Activated CD8-positive, alpha-beta memory T cell treated with anti-CD3 and anti-CD28 coated beads, Interleukin-2, amount 10 ng/mL, durations not matched to agents 7 days and 5 days (primary cell): ENCODE measurements at places on chromosomes 3 and 15.

GRCh38 chr3:81451140-81451539 is 310.3 kb downstream of the GBE1 start:
- DNase-seq = no peak

GRCh38 chr3:120470870-120471269 is 20.1 kb upstream of the FSTL1 start:
- DNase-seq = no peak

DNA sequence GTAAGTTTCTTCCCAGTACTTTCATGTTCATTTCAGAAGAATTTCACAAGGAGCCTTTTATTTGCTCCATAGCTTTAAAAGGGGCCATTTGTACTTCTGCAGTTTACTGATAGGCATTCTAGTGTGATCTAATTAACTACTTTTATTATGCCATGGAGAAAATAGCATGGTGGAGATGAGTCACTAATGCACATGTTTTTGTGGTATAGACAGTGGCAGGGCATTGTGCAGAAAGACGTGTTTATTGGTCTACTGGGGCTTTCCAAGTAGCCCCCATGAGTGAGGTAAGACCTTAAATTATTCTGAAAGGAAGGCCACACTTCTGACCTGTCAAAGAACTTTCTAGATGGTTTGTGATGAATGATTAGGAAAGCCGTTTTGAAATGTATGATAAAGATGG is 810.0 kb upstream of the NR2F2 start:
- no peak for DNase-seq

GRCh38 chr15:41782371-41783282 is 8.3 kb downstream of the MAPKBP1 start:
- DNase-seq = no peak

- no peak for DNase-seq
These were observed 11.7 kb upstream of the SPATA12 start for GRCh38 chr3:57048728-57049127.

DNA sequence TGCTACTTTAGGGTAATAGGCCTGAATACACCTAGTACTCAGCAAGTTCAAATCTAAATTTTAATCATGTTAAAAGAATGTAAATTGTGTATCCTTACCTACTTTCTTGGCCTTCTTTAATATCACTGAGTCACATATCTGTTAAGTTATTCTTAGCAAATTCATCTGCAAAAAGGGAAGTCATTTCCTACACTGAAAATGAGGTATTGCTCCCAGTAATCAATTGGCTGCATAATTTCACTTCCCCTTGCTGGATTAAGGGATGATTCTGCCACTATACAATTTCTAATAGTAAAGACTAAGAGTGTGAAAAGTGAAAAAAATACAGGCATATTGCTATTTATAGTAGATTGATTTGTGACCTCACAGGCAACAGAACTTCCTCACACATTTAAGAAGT is 47.8 kb downstream of the CCDC54 start:
- no peak for DNase-seq

GRCh38 chr3:85524104-85524503 is 565.3 kb downstream of the CADM2 start:
- no peak for DNase-seq

DNA sequence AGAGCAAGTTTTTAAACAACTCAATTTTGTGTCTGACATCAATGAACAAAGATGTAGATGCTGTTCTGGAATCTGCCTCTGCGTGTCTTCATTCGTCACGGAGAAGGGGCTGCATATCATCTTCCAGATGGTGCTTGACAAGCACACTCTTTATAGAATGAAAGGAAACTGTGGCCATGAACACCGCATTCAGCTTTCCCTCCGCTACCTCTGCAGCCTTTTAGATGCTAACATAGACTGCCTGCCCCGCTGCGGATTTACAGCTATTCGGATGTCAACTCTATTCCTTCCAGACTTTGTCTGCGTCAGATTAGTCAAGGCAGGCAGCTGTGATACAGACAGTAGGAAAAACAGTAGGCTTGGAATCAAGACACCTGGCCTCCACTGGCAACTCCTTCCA is 232.9 kb downstream of the TJP1 start:
- no peak for DNase-seq

GRCh38 chr3:146577662-146578061 is 27.5 kb downstream of the PLSCR5 start:
- no peak for DNase-seq

GRCh38 chr3:20324664-20325478 is 138.9 kb upstream of the SGO1 start:
- no peak for DNase-seq

GRCh38 chr3:65901226-65901625 is 137.5 kb downstream of the MAGI1 start:
- DNase-seq = no peak

- DNase-seq = no peak
These were observed 31.9 kb downstream of the PCCB start for GRCh38 chr3:136281966-136282520.

DNA sequence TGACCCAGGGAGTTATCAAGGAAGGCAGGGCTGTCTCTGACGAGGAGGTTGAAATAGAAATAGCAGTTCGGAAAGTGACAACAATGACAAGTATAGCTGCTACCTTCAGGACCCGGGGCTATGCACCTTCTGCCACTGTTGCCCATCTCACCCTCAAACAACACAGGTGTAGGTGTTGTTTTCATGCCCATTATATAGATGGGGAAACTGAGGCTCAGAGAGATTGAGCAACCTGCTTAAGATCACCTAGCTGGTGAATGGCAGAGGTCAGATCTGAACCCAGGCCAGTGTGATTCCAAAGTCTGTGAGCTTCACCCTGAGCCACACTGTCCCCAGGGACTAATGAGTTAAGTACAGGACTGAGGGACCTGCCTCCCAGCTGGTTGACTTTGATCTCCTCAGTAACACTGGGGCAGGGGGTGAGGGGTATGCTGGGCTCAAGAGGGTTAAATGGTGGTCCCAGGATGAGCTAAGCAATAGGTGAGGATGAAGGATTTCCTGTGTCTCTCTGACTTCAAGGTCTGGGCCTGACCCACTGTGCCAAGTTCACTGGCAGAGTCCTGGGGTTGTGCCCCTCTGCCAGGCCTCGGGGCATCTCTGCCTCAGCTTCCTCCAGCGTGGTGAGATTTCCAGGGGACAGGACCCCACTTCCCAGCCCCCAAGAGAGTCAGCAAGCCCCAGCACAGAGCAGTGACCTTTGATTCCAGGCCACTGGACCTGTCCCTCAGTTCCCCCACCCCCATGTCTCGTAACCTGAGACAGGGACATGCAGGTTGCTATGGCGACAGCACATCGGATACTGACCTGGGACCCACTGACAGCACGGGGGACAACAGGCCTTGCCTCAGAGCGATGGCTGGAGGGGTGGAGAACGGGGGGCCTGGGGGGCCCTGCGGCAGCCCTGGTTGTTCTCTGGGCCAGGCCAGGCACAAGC is 35.0 kb downstream of the ATP2B2 start:
- DNase-seq = no peak

DNA sequence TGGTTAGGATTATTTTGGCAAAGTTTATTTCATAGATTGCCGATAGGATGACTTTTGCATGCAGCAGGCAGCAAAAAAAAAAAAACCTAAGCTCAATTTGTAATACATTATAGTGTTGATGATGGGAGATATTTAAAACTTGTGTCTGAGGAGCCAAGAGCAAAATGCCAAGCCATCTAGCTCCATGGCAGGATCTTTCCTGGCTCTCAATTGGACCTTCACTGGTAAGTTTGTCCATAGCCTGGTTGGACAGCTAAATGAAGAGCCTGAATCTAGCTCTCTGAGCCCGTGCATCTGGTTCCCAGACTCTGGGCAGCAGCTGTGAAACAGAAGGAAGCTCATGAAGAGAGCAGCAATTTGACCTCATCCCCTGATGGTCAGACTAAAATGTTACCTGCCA is 17.5 kb downstream of the STAC start:
- no peak for DNase-seq

GRCh38 chr15:66629817-66630576 is 64.2 kb upstream of the LCTL start:
- DNase-seq = no peak

- DNase-seq = peak; percentile 67
These were observed 32.8 kb downstream of the LOXL1 start for GRCh38 chr15:73959012-73959581.

DNA sequence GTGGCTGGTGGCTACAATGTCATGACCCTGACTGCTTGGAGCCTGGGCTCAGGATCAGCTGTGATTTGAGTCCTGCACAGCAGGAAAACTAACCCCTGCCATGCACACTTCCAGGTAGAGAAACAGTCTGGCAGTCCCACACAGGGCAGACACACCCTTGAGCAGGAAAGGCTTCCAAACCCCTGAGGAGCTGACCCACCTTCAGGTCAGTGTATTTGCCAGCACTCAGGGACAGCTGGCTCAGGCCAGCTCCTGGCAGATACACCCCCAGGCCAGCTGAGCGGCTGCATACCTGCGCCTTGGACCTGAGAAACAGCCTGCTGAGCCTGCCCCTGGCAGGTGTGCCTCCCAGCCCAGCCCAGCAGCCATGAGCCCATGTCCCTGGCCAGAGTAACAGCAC is 22.2 kb upstream of the CDAN1 start:
- no peak for DNase-seq

DNA sequence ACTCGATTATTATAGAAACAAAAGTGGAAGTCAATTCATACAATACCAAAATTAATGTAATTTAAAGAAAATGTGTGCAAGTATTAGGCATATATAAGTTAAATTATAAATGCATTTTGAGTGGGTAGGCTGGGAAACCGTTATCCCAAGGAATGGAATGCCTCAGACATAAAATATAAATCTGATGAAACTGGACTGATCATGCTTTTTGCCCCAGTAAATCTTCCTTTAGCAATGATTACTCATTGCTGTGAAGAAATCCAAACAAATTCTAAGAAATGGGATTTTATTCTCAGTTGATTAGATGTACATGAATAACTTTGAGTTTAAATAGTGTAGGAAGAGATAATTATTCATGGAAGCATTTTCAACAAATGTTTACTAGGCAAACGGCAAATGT is 185.5 kb upstream of the KCNMB2 start:
- no peak for DNase-seq

- DNase-seq = no peak
These were observed 767.7 kb upstream of the ALCAM start for GRCh38 chr3:104598848-104599511.

- no peak for DNase-seq
These were observed 163.7 kb downstream of the MEIS2 start for GRCh38 chr15:36936613-36937012.

GRCh38 chr3:30248423-30248822 is 358.0 kb upstream of the TGFBR2 start:
- no peak for DNase-seq

GRCh38 chr3:185744997-185745843 is 79.6 kb downstream of the IGF2BP2 start:
- DNase-seq = no peak

- peak; percentile 44 for DNase-seq
These were observed 84.2 kb upstream of the TBL1XR1 start for GRCh38 chr3:177281292-177282118.

GRCh38 chr3:177085794-177086193 is 111.5 kb downstream of the TBL1XR1 start:
- DNase-seq = no peak

DNA sequence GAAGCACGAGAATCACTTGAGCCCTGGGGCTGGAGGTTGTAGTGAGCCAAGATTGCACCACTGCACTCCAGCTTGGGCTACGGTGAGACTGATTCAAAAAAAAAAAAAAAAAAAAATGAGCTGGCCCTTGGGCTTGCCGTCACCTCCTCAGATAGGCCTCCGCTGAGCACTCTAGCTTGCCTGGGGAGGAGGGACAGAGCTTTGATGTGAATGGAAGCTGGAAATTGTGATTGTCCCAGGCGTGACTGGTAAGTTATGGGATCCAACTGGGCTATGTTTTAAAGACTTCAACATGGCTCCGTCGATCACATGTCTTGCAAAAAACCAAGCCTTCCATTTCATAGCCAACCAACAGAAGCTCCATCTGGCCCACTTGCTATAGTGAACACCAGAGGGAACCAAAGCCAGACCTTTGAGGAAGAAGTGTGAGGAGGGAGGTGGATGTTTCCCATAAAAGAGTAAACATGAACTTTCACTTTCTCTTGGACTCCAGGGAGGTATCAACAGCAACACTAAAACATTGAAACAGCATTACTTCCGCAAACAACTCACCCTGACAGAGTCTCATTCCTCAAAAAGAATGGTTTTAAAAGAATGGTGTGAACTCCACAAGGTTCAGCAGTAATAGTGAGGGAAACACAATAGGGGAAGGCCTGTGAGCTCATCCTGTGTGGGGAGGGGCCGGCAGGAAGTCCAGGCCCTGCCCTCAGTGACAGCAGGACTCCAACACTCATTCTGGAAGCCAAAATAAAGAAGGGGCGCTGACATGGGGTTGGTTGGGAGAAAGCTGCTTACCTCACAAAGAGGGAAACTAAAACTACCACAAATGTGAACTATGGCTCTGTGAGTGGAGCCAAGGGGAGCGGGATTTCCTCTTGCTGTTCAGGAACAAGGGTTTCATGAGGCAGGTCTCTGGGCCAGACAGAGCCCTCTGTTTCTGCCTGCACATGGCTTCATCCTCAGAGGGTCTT is 59.2 kb upstream of the IL12A start:
- peak; percentile 42 for DNase-seq

GRCh38 chr3:137687181-137687879 is 76.8 kb upstream of the SOX14 start:
- no peak for DNase-seq
